Fibroblast of lung (primary cell): ENCODE measurements at places on chromosomes 2 and 18. TPM values are rescaled to one million over a fixed set of nuclear protein-coding genes. Genes with fewer than 3 reads are reported as not detected.

AGXT gene
- polyA plus RNA-seq = not detected in 2 replicates

LHCGR gene
- polyA plus RNA-seq = 0.12 TPM in 1 of 2 replicates, not detected in the other

- DNase-seq = no peak
Observed at GRCh38 chr2:207038299-207038698, 99.0 kb downstream of the CPO start.

- peak; percentile 86 for DNase-seq
Observed at GRCh38 chr18:13120983-13121441, 97.5 kb upstream of the LDLRAD4 start.
